ENCODE measurements at places on chromosomes 6 and 20.

GRCh38 chr6:41413250-41413649 lies 77.8 kb downstream of the NCR2 start:
- DNase-seq, result no peak

DNA sequence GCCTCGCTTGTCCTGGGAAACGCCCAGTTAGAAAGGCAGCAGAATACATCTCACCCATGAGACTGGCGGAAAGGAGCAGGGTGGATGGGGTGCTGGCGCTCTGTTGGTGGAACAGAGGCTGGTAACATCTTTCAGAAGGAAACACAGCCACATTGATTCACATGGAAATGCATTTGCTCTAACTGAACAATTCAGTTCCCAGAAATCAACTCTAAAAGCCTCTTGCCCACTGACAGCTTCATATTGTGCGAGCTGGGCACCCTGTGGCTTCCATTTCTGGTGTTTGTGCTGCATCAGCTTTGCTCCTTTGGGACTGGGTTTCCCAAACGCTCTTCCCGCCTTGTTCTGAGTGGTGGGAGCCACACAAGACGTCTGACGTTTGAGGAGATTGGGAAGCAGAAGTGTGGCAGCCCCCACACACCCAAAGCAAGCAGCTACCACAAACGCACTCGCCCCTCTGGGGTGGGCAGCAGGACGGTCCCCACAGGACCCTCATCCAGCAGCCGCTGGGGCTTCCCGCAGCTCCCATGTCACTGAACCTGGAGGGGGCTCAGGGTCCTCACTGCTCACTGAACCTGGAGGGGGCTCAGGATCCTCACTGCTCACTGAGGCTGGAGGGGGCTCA lies 229.5 kb downstream of the ERMARD start:
- no peak for DNase-seq

DNA sequence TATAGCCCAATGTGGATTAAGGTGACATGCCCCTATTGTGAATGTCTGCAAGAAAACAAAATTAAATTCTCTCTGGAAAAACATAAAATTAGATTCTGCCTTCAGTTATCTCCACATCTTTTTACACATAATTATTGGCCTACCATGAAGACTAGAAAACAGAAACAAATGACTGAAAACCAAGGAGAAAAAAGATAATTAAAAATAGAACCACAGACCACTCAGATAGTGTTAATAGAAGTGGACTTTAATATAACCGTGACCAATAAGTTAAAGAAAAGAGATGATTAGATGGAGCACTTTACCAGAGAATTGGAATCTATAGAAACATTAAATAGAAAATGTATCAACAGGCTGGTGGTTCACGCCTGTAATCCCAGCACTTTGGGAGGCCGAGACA lies 445.7 kb downstream of the EPM2A start:
- no peak for DNase-seq

DNA sequence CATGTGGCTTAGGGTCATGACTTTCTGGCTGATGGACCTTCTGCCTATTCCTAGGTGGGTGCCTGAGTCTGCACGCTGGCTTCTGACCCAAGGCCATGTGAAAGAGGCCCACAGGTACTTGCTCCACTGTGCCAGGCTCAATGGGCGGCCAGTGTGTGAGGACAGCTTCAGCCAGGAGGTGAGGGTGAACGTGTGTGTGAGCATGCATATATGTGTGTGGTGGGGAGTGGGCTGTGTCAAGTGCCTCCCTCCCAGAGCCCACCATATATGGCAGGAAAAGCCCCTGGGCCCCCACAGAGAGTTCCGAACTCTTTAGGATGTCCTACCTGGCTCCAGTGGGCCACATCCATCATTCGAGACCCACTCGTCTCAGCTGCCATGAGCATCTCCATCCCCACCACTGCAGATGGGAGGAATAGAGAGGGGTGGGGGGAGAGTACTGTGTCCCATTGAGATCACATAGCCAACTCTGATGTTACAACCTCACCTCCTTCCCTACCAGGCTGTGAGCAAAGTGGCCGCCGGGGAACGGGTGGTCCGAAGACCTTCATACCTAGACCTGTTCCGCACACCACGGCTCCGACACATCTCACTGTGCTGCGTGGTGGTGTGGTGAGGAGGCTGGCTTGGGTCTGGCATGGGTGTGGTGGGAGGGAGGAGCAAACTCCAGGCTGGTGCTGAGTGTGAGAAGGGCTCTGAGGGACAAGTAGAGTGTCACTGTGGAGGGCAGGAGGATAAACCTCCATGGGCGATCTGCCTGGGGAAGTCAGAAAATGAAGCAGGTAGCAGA lies 3.2 kb downstream of the SLC22A7 start:
- no peak for DNase-seq

GRCh38 chr6:141484711-141485110 lies 648.0 kb upstream of the GJE1 start:
- no peak for DNase-seq

DNA sequence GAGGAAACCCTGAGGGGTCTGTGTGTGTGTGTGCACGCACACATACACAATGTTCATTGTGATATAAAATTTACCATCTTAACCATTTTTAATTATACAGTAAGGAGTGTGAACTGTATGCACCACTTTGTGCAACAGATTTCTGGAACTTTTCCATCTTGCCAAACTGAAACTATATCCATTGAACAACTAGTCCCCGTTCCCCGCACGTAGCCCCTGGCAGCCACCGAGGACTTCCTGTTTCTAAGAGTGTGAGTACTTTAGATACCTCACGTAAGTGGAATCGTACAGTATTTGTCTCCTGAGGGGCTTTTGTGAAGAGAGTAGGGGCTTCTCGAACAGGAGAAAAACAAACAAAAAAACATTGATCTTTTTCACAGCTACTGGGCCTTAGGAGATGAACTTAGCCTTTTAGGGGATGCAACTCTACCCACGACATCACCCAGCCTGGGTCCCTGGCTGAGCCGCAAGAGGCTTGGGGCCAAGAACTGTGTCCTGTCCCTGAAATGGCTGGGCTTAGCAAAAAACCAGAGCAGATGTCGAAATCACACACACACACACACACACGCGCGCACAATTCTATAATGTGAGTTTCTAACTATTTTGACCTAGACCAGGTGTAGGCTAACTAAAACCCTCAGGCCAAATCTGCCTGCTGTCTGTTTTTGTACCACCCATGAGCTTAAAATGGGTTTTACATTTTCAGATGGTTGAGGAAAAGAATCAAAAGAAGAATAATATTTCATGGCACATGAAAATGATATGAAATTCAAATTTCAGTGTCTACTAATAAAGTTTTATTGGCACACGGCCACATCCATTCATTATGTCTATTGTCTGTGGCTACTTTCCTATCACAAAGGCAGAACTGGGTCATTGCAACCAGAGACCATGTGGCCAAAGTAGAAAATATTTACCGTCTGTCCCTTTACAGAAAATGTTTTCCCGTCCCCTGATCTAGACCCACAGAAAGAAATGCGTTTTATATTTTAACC lies 144.2 kb downstream of the EYA2 start:
- no peak for DNase-seq

DNA sequence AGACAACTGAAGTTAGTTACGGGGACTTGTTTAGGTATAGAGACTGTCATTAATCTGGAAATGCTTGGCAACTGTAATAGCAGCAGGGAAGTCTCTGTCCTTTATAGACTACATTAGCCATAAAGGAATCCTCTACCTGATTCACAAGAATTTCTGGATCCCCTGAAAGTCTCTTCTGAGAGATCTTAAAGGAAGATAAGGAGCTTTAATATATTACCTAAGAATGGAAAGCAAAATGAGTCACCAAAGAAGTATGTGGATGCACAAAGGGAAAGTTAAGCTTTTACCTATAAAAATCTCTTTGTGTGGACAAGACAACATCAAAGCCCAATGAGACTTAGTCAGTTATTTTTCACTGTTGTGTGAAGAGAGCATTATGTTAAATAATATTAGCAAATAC lies 92.2 kb upstream of the RSPO3 start:
- DNase-seq, result no peak

- no peak for DNase-seq
These were observed 159.1 kb upstream of the PDE7B start for GRCh38 chr6:135692426-135692825.

- DNase-seq, result no peak
These were observed 332 bp downstream of the GRIK2 start for GRCh38 chr6:101393829-101394251.

DNA sequence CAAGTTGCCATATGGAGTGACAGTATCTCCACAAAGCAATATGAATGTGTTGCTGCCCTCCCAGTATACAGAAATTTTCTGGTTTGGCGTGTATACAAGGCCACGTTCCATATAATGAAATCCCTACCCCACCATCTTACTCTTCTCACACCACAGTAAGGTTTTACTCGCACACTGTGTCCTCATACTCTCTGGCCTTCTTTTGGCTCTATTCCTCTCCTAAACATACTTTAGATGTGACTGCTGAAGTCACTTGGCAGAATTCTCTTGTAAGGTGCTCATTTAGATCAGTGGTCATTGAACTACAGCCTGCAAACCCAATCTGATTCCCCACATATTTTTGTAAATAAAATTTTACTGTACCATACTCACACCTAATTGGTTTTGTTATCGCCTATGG lies 123.2 kb downstream of the RFPL4B start:
- no peak for DNase-seq

- DNase-seq, result no peak
These were observed 59.4 kb downstream of the NPEPL1 start for GRCh38 chr20:58751979-58752378.

DNA sequence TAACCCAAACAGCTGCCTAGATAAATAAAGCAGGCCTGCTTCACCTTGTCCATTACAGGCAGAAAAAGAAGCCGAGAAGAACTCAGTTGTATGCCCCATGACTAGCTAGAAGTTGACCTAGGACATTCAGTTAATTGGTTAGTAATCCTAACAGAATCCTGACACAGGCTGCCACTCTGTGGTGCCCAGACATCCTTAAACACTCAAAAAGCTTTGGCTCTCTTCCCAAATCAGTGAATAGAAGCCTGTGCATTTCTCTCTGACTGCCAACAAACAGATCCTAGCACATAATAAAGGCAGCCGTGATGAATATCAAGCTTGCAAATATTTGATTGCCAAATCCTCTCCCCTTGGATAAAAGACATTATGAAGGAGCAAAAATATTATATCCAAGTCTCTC lies 519.1 kb upstream of the EYS start:
- DNase-seq, result no peak

Measured in stimulated activated CD4-positive, alpha-beta T cell treated with anti-CD3 and anti-CD28 coated beads, TNF-alpha, amount 100 ng/mL, for 4 hours (primary cell).